ENCODE measurements at places on chromosomes 16 and 17. TPM values are rescaled to one million over a fixed set of nuclear protein-coding genes. Genes with fewer than 3 reads are reported as not detected.

Gene NACA2
- not detected for total RNA-seq

Gene TBC1D28
- total RNA-seq, result not detected

Gene PRSS33
- 0.39 TPM for total RNA-seq

Gene GLTPD2
- 4.7 TPM for total RNA-seq

Gene CKLF
- 36.3 TPM for total RNA-seq

Gene SMTNL2
- total RNA-seq, result 25.5 TPM

GRCh38 chr17:1475321-1475854 is 17.1 kb downstream of the MYO1C start:
- H3K4me3 ChIP-seq, result no peak overlapping the region
- no peaks in the 10 kb centered on the region for H3K4me1 ChIP-seq
- no peak for DNase-seq
- no peaks in the 10 kb centered on the region for H3K27me3 ChIP-seq

- no peaks in the 10 kb centered on the region for H3K27me3 ChIP-seq
- peaks cover 8% of the 10 kb centered on the region for H3K36me3 ChIP-seq
- no peak for DNase-seq
- H3K27ac ChIP-seq, result peak overlapping the region; percentile 97
- peaks cover 19% of the 10 kb centered on the region for H3K4me1 ChIP-seq
- peak overlapping the region; percentile 86 for H3K4me3 ChIP-seq
Observed at GRCh38 chr16:14628806-14629611, 1.1 kb downstream of the PARN start.

DNA sequence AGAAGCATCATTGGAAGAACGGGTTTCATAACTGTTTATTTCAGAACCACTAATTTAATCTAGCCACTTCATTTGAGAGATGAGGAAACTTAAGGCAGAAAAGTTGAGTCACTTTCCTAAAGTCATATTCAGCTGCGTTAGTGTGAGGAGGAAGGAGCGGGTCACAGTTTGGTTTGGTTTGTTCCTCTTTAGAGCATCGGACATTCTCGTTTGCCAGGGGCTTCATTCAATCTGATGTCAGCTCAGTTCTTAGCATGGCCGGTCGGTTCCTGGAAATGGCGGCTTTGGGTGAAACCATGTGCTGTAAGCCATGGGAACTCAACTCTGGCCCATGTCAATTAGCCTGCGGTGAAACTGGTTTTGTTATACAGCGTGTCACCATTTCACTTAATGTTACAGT is 186.5 kb downstream of the LGALS9B start:
- H3K4me1 ChIP-seq, result peaks cover 38% of the 10 kb centered on the region
- no peak for DNase-seq
- no peak overlapping the region for H3K27ac ChIP-seq

DNA sequence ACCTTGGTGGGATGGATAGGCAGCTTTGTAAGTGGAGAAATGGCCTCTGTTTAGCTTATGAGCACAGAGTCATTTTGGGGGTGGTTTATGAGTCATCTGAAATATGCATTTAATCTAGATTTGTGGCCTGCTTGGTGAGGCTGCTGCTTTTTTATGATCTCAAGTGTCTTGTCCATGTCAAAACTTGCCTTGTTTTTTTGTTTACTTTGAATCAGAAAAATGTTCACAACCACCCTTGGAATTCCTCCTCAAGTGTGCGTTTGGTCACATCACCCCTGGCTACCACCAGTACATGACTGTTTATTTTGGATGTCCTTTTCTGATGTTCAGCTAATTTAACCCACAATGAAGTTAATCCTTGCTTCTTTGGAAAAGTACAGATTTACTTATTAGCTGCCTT is 64.6 kb downstream of the FTO start:
- H3K27ac ChIP-seq, result no peak overlapping the region
- H3K36me3 ChIP-seq, result peaks cover 4% of the 10 kb centered on the region
- H3K27me3 ChIP-seq, result no peaks in the 10 kb centered on the region
- no peak overlapping the region for H3K4me3 ChIP-seq
- DNase-seq, result no peak
- peaks cover 29% of the 10 kb centered on the region for H3K4me1 ChIP-seq

DNA sequence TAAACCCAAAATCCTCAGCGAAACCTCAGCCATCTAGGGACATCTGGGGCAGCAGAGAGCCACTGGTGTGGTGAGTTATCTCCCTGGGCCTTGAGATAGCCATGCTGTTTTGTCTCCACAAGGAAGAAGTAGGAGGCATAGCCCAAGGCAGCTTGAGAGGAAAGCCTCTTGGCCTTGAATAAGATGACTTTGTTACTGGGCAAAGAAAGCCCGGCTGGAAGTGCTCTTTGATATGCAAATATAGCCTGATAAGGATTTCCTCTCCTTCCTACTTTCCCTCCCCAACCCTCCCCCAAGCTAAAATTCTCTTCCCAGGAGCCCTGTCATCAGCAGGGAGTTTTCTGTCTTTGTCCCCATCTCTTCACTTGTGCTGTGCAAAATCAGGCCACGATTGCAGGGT is 694.4 kb downstream of the MAF start:
- no peak overlapping the region for H3K4me3 ChIP-seq
- no peak overlapping the region for H3K27ac ChIP-seq
- no peaks in the 10 kb centered on the region for H3K36me3 ChIP-seq
- H3K27me3 ChIP-seq, result no peaks in the 10 kb centered on the region

- H3K4me3 ChIP-seq, result no peak overlapping the region
- no peaks in the 10 kb centered on the region for H3K27me3 ChIP-seq
- H3K4me1 ChIP-seq, result no peaks in the 10 kb centered on the region
- no peaks in the 10 kb centered on the region for H3K36me3 ChIP-seq
- DNase-seq, result no peak
Observed at GRCh38 chr17:21573961-21574610, 118.2 kb upstream of the KCNJ18 start.

GRCh38 chr16:1794908-1795666 is 1.6 kb upstream of the IGFALS start:
- H3K36me3 ChIP-seq, result peaks cover 11% of the 10 kb centered on the region
- H3K27me3 ChIP-seq, result no peaks in the 10 kb centered on the region
- no peak overlapping the region for H3K4me3 ChIP-seq
- DNase-seq, result no peak
